Activated gamma-delta T cell treated with anti-CD3 and anti-CD28 coated beads, Interleukin-2, amount 50 U/mL, for 16 hours (primary cell): ENCODE measurements at places on chromosomes 5 and 9.

GRCh38 chr5:159120446-159120845 is 20.7 kb upstream of the EBF1 start:
- no peak for DNase-seq

DNA sequence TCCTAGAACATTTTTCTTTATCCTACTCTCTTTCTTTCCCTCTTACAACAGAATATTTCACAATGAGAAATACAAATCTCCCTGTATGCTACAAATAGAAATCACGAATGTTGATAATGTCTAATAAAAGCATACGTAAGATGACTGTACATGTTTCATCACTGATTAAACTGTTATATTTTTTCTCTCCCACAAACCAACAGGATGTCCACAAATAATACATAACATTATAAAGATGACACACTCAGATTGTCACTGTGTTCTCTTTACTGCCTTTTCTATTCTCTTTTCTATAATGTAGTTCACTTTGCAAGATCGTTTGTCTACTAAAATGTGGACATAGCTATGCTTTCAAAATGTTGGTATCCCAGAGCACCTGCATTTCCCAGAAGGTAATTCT is 90.7 kb upstream of the PARP8 start:
- DNase-seq: no peak

DNA sequence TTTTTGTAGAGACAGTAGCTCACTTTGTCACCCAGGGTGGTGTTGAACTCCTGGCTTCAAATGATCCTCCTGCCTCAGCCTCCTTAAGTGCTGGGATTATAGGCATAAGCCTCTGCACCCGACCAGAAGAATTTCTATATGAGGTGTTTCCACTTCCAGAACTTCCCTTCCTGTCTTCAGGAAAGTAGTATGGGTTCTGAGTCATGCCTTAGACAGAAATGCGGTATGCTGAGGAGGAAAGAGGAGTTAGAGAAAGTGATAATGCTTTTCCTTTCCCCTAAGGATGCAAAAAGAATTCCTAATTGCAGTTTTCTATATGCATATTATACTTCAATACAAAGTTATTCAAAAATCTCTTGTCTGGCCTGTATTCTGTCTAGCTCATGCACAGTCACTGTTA is 16.4 kb upstream of the ADAMTSL1 start:
- DNase-seq: no peak

- DNase-seq: no peak
Observed at GRCh38 chr9:70525519-70525918, 111.1 kb upstream of the KLF9 start.

- DNase-seq: no peak
Observed at GRCh38 chr5:82345108-82345507, 67.0 kb upstream of the RPS23 start.

DNA sequence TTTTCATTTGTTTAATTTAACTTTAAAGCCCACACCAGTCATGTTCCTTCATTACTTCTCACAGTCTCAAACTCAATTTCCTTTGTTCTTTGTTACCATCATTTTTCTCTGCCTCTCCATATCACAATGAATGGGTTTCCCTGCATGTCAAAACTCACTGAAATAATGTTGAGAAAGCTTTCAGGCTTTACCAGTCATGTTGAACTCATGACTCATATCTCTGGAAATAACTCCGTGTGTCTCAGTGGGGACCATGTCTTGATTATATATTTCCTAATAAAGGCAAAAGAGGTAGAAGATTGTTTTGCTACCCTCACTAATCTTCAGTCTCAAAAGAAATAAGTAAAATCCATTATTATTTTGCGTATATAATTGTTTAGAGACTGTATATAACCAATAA is 231.2 kb downstream of the CHSY3 start:
- no peak for DNase-seq

DNA sequence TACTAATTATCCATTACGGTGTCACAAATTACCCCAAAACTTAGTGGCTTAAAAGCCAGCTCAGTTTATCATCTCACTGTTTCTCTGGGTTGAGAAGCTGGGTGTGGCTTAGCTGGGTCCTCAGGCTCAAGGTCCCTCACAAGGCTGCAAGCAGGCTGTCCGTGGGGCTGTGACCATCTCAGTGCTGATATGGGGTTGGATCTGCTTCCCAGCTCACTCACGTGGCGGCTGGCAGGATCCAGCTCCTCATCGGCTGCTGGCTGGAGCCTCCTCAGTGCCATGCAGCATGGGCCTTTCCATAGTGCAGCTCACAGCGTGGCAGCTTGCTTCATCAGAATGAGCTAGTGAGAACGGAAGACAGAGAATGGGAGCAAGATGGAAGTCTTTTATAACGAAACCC is 128.5 kb upstream of the CPEB4 start:
- no peak for DNase-seq

DNA sequence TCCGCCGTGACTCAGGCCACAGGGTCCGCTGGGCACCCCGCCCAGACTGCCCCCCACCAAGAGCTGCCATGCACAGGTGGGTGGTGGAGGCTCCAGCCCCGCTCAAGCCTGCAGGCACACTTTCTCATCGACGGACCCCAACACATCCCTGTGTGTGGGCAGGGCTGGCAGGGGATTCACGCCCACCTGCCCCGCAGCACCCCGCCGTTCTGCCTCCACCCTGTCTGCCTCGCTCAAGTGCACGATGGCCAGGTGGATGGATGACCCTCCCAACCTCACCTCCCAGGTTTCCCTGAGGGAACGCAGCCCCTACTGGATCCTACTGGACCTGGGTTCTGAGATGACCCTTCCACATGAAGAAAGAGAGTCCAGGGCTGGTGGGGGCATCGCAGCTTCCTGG is 26.1 kb upstream of the FCN1 start:
- no peak for DNase-seq

- no peak for DNase-seq
Observed at GRCh38 chr5:77869116-77869798, 93.1 kb upstream of the TBCA start.

GRCh38 chr9:121652021-121652837 is 795 bp downstream of the DAB2IP start:
- no peak for DNase-seq

GRCh38 chr9:110767559-110768063 is 99.0 kb downstream of the MUSK start:
- DNase-seq: no peak

GRCh38 chr5:10297646-10298204 is 10.0 kb downstream of the CMBL start:
- DNase-seq: no peak

- DNase-seq: no peak
Observed at GRCh38 chr9:69397384-69398214, 72.6 kb downstream of the ENTREP1 start.

DNA sequence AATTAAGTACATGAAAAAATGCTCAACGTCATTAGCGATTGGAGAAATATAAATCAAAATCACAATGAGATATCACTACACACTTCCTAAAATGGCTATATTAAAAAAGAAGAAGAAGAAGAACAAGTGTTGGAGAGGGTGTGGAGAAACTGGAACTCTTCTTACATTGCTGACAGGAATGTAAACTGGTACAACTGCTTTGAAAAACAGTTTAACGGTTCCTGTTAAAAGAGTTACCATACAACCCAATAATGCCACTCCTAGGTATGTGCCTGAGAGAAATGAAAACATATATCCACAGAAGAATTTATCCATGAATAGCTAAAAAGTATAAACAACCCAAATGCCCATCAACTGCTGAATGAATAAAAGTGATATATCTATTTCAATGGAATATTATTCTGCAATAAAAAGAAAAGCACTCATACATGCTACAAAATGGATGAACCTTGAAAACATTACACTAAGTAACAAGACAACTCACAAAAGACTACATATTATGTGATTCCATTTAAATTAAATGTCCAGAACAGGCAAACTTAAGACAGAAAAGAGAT is 9.0 kb downstream of the FEM1C start:
- DNase-seq: no peak

DNA sequence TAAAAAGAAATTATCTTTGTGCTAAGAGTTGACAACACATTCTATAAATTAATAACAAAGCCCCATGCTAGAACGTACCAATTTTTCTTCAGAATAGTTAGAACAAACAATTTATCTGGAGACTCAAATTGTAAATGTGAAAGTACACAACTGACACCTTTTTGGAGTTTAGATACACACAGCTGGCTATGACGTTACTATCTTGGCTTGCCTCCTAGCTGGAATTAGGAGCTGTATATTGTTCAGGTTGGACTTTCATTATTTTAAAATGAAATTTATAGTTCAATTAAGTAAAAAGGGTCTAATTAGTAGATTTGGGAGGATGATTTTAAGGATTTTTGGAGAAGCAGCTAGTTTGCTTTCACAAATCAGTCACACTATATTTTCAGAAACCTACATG is 393.9 kb upstream of the RIOK2 start:
- DNase-seq: no peak

GRCh38 chr5:103589357-103589756 is 26.8 kb upstream of the NUDT12 start:
- no peak for DNase-seq

- DNase-seq: no peak
Observed at GRCh38 chr5:178587763-178588611, 2.2 kb downstream of the COL23A1 start.

- DNase-seq: no peak
Observed at GRCh38 chr5:128413356-128413755, 124.7 kb downstream of the FBN2 start.

GRCh38 chr5:111537141-111538024 is 25.0 kb upstream of the STARD4 start:
- DNase-seq: no peak

- no peak for DNase-seq
Observed at GRCh38 chr5:61402244-61402823, 70.3 kb downstream of the ZSWIM6 start.

- DNase-seq: no peak
Observed at GRCh38 chr5:56356836-56357160, 123.7 kb upstream of the ANKRD55 start.

GRCh38 chr5:3980156-3980555 is 384.5 kb downstream of the IRX1 start:
- DNase-seq: no peak

GRCh38 chr5:126139086-126139485 is 284.1 kb upstream of the GRAMD2B start:
- no peak for DNase-seq

DNA sequence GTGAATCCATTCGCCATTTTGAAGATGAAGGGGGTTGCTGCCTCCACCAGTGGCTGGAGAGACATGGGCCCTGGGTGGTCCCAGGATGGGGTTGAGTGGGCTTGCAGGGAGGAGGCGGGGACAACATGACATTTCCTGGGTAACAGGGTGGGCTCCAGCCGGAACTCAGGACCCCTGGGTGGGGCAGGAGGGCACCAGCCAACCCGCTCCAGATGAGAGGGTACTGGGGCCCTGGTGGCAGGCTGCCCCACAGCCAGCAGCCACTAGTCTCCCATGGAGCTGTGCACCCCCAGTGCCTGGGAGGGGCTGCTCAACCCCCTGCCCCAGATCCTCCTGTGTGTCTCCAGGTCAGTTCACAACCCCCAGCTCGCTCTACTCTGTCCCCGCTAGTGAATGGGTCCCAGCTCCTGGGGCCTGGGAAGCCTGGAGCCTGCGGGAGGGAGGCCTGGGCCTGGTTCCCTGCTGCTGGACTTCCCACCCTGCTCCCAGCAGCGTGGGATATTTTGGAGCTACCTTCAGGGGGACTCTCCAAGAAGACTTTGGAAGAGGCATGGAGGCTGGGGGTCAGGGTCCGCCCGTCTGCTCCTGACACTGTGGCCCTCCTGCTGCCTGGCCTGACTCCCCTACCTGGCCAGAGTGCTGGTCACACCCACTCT is 55.9 kb downstream of the AHRR start:
- no peak for DNase-seq

DNA sequence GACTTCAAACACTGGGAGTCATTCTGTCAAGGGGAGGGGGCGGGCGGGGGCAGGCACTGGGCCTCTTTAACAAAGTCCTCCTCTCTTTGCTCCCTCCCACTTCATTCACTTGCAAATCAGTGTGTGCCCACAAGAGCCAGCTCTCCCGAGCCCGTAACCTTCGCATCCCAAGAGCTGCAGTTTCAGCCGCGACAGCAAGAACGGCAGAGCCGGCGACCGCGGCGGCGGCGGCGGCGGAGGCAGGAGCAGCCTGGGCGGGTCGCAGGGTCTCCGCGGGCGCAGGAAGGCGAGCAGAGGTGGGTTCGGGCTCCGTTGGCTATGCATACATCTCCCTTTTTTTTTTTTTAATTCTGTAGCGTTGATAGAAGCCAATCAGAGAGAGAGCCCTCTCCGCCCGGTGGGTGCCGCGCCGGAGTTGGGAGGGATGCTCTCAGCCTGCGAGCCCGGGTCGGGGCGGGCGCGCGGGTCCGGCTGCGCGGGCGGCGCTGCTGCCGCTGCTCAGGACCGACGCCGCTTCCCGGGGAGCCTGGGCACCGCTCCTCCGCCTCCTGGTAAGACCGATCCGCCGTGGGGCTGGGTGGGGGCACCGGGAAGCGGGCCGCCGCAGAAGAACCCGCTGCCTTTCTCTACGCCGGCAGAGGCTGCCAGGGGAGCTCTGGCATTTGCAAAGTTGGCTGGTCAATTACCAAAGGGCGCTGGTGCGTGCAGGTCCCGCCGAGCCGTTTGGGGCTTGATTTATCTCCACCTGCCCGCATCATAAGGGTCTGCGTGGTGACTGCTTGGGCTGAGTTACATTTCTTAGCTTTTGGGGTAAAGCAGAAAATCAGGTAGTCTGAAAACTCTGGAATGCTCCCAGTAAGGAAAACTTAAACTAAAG is at the start of gene CDH6:
Gene CDH6, plus strand, starts transcription at position 96 of the 877 bp plus-strand sequence. CDS start 73,788 bp downstream, outside the sequence.
- DNase-seq: no peak

GRCh38 chr9:92795598-92796336 is 31.1 kb upstream of the BICD2 start:
- DNase-seq: no peak

GRCh38 chr5:76000582-76000981 is 82.6 kb upstream of the SV2C start:
- no peak for DNase-seq

DNA sequence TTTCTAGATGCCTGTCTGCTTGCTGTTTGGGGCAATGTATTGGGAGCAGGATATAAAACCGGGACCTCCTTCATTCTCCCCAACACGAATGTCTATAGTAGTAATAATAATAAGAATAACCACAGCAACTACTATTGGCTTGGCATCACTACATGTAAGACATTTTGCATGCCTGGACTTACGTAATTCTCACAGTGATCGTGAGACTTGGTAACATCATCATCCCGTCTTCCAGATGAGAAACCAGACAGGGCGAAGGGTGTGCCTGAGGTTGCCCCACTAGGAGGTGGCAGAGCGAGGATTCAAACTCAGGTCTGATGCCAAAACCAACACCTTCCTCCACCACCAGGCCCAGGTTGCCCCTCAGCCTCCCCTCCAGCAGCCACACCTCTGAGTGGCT is 185.1 kb downstream of the RGS3 start:
- DNase-seq: no peak

- DNase-seq: no peak
Observed at GRCh38 chr5:180832638-180833068, 28.4 kb downstream of the ZFP62 start.

DNA sequence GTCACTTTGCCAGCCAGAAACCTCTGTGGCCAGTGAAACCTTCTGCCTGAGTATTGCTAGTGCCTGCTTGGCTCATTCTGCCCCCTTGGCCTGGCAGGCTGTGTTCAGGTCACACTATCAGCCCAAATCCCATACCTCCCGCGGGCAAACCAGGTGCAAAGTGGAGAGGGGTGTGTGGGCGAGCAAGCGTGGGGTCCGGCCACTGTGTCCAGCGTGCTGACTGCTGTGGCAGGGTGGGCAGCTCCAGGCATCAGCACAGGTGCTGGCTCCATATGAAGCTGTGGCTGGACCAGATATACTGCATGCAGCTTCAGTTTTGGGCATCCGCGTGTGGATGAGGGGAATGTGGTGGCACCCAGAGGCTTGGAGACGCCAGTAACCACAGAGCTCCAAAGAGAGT is 576.5 kb upstream of the EDIL3 start:
- DNase-seq: no peak

GRCh38 chr5:168296682-168297081 is 5.2 kb downstream of the WWC1 start:
- no peak for DNase-seq

GRCh38 chr9:104748359-104749031 is 1.0 kb downstream of the NIPSNAP3A start:
- no peak for DNase-seq
